Stimulated activated CD4-positive, alpha-beta T cell treated with anti-CD3 and anti-CD28 coated beads, Interleukin-1b, Interleukin-23, amount 100 ng/mL, for 1 hour (primary cell): ENCODE measurements at places on chromosomes 5 and 9.

DNA sequence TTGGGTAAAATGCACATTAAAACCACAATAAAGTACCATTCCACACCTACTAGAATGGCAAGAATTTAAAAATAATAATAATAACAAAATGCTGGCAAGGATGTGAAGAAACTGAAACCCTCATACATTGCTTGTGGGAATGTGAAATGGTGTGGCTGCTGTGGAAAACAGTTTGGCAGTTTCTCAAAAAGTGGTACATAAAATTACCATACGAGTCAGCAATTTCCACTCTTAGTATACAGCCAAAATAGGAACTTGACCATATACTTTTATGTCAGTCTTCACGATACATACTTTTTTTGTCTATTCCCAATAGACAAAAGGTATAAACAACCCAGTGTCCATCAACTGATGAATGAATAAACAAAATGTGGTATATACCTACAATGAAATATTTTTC, 15.6 kb downstream of the FKBP15 start:
- DNase-seq, result no peak

DNA sequence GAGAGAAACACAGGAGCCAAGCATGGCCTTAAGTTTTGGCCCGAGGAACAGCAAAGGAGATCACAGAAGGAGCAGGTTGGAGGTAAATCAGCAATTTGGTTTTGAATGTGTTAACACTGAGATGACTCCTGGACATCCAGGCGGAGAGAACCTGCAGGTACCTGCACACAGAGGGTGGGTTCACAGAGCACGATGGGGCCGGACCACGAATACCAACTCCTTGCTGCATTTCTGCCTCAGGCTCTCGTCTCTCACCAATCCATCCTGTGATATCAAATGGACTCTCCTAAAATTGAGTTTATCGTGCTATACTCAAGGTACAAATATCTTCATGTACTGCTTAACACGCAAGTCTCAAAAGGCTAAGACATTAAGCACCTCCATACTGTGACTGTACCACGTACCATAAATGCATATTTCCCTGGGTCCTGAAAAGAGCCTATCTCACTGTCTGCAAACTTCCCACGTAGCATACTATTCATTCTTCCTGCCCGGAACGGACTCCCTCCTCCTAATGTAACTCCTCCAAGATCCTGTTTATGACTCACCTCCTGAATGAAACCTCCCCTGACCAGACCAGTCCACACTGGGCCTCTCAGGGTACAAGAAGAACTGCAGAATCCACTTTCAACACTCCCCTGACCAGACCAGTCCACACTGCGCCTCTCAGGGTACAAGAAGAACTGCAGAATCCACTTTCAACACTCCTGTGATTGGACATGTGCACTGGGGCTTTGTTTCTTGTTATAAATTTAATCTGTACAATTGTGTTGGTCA, 380.8 kb upstream of the RFX3 start:
- no peak for DNase-seq

DNA sequence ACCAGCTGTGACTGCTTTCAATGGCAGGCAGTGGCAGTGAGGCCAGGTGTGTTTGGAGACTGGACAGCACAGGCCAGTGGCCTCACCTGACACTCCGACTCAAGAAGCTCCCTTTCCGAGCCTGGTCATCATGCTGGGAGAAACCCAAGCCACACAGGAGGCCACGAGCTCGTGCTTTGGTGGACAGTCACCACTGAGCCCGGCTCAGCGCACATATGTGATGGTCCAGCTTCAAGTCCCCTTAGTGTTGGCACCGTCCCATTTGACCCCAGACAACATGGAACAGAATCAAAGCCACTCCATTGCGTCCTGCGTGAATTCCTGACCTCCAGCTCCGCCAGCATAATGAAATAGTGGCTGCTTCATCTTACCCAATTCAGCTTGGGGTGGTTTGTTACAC, 64.0 kb upstream of the PPP1R26 start:
- no peak for DNase-seq

DNA sequence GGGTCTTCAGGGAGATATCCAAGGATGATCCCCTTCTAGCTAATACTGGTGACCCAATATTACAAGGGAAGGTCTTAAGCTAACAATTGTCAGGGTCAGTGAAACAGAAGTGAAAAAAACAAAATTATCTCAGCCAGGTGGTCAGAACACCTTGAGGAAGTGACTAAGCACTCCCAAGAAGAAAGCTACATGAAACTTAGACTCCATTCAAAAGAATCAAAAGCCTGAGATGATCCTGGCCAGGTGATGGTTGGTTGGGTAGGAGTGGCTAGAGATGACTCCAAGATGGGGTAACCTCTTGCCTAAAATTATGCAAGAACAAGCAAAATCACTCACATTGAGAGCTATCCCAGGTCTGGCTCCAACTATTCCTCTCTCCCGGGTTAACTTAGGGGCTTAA, 5.4 kb downstream of the VCP start:
- no peak for DNase-seq

DNA sequence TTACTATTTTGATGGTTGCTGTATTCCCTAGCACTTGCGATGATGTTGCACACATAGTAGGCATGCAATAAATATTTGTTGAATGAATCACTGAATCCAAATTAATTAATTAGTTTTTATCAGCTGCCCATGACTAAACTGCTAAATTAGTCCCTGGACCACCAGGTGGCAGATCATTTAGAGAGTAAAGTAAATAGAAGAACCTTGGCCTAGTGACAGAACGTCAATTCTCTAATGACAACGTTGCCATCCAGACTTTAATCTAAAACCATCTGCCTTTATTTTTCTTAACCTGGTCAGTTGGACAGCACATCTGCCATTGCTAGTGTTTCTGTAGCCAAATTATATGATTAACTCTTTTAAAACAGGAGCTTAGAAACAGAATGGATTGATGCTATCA, 457.5 kb downstream of the KIF4B start:
- DNase-seq, result no peak

DNA sequence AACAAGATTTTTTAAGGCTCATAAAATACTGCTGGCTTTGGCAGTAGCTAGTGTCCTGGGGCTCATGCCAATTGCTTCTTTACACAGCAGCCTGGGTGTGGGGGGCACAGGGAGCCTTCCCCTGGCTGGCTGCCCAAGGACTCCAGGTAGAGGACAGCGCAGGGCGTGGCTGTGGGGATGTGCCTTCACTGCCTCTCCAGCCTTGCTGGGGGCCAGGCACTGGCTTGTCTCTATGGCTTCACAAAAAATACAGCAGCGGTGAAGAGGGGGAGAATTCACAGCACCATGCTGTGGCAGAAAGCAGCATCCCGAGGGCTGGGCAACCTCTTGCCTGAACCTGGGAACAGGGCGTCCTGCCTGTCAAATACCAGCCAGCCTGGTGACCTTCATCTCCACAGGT, 57.4 kb downstream of the DAP start:
- no peak for DNase-seq

DNA sequence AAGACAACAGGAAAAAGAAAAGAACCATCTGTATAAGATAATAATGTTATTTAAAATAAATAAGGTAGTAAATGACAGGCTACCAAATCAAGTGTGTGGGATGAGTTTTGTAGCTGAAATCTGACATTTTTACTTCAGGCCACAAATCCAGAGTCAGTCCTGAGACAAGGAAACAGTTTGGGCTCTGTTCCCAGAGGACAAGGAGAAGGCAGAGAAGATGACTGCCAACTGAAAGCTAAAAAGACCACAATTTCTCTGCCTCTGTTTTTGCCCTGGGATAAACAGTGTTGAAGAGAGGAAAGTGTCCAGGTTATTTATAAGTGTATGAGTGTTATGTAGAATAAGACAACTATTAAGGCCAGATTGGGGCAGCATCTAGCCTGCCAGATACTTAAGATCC, 180.5 kb downstream of the NFIB start:
- DNase-seq, result no peak
